ENCODE measurements at places on chromosomes 7 and 10. TPM values are rescaled to one million over a fixed set of nuclear protein-coding genes. Genes with fewer than 3 reads are reported as not detected.
A peak's percentile ranks its signal among the peaks of the same experiment; 100 is the strongest.

DNA sequence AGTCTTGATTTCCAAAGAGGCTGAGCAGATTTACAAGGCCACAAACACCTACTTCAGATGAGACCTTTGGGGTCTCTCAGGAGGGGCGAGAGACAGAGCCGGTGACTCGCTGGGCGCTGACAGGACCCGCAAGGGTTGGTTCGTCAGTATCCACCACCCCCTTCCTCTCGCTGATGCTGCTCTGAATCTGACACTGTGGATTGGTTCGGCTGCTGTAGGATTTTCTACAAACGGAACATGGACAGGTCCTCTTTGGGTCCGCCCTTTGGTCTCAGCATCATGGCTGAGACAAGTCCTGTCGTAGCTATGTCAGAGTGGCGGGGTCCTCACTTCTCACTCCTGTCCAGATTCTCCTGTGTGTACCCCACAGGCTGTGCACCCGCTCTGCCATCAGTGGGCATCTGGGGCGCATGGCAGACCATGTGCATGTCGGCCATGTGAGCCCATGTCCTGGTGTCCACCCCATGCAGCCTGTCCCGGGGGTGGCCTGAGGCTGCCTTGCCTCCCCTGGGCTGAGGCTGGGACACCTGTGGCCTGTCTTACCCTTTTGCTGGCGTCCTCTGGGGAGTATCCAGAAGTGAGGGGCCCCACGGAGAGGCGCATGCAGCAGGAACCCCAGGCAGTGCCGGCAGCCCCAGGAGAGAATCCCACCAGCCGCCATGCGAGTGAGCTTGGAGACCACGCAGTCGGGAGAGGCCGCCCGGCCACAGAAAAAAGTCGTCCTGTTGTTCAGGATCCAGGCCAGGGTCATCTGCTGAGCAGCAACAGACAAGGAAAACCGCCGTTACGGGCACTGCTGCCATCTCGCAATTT, 21.6 kb upstream of the FAM20C start:
- DNase-seq = peak; percentile 51

DNA sequence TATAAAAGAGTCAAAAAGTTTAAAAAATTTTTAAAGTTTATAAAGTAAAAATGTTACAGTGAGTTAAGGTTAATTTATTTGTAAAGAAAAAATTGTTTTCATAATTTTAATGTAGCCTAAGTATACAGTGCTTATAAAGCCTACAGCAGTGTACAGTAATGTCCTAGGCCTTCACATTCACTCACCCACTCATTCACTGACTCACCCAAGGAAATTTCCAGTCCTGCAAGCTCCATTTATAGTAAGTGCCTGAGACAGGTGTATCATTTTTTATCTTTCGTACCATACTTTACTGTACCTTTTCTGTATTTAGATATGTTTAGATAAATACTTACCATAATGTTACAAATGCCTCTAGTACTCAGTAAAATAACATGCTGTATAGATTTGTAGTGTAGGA, 269.7 kb upstream of the PHF14 start:
- no peak for DNase-seq

- no peak for DNase-seq
Observed at GRCh38 chr7:26686448-26686981, 177.9 kb downstream of the SKAP2 start.

- DNase-seq = no peak
Observed at GRCh38 chr7:129009437-129009836, 45.5 kb downstream of the TNPO3 start.

Gene CPA2
- total RNA-seq = not detected

- no peak for DNase-seq
Observed at GRCh38 chr7:121202125-121202524, 126.7 kb upstream of the WNT16 start.
